ENCODE measurements at places on chromosomes 1 and 21.
A peak's percentile ranks its signal among the peaks of the same experiment; 100 is the strongest.

GRCh38 chr21:27369978-27370571 is 403.2 kb upstream of the ADAMTS5 start:
- no peak for DNase-seq

GRCh38 chr1:77281491-77282186 is at the start of gene AK5:
AK5 (plus strand) TSS chr1:77282019; CDS start chr1:77282314, 295 bp downstream.
- DNase-seq: no peak

DNA sequence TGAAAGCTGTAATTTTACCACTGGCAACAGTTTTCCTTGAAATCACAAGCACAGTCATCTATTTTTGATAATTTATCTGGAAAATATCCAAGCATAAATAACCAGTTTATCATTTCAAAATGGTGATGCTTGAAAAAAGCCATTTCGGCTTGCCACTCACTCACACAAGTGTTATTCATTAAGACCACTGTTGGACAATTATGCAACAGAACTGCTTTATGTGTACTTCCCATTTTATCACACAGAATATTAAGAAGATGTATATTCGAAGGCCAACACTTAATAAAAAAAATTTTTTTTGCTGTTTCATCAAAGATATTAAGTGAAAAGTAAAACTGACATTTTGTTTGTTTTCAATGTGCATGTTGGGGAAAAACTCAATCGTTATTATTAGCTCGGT is 62.3 kb downstream of the EIF4G3 start:
- DNase-seq: no peak

DNA sequence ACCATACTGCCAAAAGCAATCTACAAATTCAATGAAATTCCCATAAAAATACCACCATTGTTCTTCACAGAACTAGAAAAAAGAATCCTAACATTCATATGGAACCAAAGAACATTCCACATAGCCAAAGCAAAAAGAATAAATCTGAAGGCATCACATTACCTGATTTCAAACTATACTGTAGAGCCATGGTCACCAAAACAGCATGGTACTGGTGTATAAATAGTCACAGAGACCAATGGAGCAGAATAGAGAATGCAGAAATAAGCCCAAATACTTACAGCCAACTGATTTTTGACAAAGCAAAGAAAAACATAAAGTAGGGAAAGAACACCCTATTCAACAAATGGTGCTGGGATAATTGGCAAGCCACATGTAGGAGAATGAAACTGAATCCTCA is 6.2 kb upstream of the DEPDC1 start:
- DNase-seq: no peak

GRCh38 chr1:58932859-58933598 is 149.2 kb upstream of the JUN start:
- DNase-seq: peak; percentile 67

DNA sequence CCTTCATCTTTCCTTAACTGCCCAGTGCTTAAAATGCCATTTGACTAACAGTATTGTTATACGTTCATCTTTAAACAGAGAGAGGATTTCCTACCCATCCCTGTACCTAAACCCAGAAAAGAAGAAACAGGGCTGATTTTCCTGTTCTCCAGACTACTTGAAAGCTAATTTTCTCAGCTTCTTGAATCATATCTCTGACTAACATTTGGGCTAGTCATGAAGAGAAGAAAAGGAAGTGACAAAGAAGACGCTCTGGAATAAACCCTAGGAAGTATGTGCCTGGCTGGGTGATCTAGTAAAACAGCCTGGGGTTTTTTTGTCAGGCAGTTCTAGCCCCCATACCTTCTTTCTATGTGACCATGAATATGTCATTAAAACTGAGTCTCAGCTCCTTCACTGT is 44.8 kb upstream of the SGIP1 start:
- DNase-seq: no peak

DNA sequence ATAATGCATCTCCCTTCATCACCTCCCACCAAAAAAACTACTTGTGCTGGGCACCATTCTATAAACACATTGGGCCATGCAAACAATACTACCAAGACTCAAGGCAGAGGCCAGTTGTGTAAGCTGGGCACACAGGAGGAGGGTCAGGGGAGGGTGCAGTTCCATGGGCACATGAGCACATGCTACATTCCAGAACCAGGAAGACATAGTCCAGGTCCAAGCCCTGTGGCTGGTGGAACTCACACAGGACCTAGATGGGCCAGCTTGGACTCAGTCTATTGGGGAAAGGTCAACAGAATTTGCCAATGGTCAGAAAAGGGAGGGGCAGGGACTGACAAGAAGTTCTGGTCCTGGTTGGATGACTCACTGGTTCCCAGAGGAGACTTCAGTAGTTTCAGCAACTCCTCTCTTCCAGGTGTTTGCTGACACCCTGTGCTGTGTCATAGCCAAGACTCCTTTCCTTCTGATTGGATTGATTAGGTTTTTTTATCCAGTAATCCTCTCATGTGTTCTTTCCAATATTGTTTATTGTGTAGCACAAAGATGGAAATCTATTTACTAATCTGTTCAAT is 249.7 kb downstream of the C1orf94 start:
- no peak for DNase-seq

- peak; percentile 3 for DNase-seq
These were observed 856.6 kb downstream of the PLA2G4A start for GRCh38 chr1:187685333-187685732.

- DNase-seq: no peak
These were observed at the start of gene CYP4X1 for GRCh38 chr1:47023268-47024140. CYP4X1 (plus strand) TSS chr1:47023669; CDS start chr1:47023818, 149 bp downstream.

DNA sequence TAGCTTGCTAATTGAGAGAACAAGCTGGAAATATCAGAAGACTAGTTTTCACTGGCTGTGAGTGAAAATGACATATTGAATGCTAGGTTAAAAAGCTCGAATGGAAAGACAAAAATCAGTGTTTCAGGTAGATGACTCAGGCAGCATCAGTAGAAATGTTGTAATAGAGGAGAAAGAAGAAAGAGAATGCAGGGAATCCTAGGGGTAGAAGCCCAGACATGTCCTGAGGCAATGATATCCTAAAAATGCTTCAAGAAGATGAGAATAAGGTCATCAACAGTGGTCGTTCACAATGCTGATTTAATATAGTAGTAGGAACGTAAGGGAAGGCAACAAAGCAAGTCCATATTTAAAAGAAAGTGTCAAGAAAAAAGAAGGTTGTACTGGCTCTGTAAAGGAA is 96.7 kb upstream of the HP1BP3 start:
- no peak for DNase-seq

DNA sequence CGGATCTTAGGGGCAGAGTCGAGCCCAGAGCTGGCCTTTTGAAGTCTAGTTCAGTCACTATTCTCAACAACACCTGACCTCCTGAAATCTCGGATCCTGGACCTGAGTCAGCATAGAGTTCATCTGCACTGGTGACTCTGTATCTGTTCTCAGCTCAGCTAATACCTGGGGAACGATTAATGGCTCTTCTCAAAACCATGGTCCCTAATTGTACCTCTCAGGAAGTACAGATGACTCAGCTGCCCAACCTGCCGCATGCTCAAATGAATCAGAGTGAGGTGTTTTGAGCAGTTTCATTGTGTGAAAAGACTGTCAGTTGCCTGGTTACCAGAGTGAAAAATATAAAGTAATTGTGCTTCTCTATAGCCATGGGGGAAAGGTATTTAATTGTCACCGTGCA is 89.2 kb downstream of the SLC35F3 start:
- DNase-seq: no peak

- DNase-seq: no peak
These were observed 41.7 kb downstream of the FASLG start for GRCh38 chr1:172700556-172700955.

GRCh38 chr1:98086796-98087441 is 166.1 kb upstream of the DPYD start:
- peak; percentile 85 for DNase-seq

- DNase-seq: no peak
These were observed 6.0 kb downstream of the DDX20 start for GRCh38 chr1:111761717-111762116.

DNA sequence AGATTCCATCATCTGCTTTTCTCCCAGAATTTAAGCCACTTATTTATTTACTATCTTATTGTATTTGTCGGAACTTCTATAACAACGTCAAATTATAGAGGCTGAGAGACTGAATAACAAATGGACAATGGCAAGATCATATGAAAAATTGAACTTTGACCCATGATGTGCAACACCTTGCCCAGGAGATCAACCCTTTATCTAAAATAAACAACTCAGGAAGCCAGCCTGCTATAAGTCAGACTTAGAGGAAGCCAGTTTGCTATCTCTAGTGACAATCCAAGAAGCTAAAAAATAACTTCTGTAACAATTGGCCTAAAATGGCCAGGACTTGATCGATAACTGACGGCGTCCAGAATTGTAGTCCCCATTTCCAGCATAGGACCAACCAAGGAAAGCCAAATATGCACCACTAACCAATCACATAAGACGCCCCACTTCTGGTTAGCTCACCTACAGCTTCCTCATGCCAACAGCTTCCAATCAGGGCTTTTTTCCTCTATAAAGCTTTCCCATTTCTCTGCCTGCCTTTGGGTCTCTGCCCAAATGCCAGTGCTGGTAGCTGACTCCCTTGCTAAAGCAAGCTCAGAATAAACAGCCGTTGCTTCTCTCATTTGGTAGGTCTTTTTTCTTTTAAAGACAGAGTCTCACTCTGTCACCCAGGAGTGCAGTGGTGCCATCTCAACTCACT is 28.5 kb downstream of the ANP32E start:
- no peak for DNase-seq

- DNase-seq: no peak
These were observed 79.4 kb upstream of the ACTL8 start for GRCh38 chr1:17675744-17676143.

DNA sequence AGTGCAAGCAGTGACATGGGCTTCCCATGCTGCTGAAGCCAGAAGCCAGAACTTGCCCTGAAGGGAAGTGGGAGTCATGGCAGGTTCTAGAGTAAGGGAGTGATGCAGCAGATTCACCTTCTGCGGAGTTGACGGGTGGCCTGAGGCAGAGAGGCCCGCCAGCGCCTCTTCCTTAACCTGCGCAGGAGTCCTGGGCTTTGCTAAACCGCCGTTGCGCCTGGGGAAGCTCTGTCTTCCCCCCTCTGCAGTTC is 67.3 kb downstream of the OBSCN start:
- DNase-seq: no peak

- DNase-seq: no peak
These were observed 13.7 kb upstream of the CLCA1 start for GRCh38 chr1:86455073-86455472.

DNA sequence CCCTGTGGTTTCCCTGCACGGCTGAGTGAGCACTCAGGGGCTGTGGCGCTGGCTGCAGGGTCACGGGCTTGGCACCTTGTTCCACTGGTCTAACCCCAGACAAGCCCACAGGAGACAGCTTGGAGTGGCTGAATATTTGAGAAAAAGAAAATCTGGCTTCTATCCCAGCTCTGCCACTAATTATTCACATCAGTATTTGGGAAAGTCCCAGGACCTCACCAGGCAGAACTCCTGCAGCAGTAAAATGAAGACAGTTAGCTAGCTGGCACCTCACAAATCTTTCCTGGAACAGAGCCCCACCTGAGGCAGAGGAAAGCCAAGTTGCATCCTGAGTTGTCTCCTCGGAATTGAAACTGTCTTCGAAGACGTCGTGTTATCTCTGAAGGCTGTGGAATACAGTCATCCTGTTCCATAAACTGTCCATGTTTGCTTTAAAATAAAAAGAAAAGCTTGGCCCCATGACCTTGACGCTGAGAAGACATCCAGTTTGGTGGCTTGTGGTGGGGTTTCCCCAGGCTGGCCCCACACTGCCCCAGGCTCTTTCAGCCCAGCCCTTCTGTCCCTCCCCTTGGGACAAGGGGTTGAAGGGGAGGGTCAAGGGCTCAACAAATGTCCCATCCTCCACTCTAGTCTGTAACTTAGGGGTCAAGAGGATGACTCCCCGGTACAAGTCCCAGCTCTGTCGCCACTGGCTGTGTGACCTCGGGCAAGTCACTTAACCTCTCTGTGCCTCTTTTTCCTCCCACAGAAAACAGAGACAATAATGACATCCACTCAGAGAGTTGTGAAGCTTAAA is 93.8 kb upstream of the TMPRSS2 start:
- DNase-seq: no peak

DNA sequence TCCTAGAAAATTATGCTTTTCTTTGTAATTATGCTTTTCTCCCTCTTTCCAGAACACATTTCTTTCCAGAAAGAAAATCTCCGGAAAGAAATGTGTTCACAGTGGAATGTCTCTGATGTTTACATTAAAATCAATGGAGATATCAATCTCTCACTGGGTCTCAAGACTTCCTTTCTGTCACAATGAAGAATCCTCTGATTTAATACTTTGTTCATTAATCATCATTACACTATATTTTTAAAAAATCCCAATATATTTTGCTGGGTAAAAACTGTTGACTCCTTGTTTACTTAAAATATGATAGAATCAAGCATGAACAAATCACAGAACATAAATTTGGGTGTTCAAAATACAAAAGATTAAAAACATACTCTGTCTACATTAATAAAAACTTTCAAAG is 26.3 kb upstream of the TGFBR3 start:
- DNase-seq: no peak

- no peak for DNase-seq
These were observed 158.3 kb downstream of the TOMM20 start for GRCh38 chr1:234970401-234970730.

- DNase-seq: no peak
These were observed 33.2 kb downstream of the HSD3B2 start for GRCh38 chr1:119448127-119448511.

GRCh38 chr1:204194771-204195170 is 1.5 kb downstream of the KISS1 start:
- DNase-seq: no peak

DNA sequence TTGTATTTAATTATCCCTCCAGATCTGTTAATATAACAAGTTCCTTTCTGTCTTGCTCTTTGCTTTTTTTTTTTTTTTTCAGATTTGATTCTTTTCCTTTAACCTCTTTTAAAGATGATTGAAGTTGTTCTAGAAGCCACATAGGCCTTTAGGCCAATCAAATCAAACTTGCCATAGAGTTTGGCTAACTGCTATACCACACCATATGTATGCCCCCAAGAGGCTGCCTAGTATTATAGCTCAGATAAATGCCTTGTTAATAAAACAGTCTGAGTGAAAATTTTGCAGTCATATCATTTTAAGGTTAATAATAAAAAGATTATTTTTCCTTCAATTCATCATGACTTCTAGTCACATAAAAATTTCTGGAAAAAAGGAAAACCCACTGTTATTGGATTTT is 696.0 kb upstream of the CHRM3 start:
- no peak for DNase-seq

- DNase-seq: no peak
These were observed 42.6 kb downstream of the SLC44A3 start for GRCh38 chr1:94862718-94863117.

GRCh38 chr1:119861547-119861946 is 34.8 kb downstream of the ADAM30 start:
- DNase-seq: no peak

- DNase-seq: no peak
These were observed 19.8 kb upstream of the UCK2 start for GRCh38 chr1:165807613-165808012.

GRCh38 chr1:48597663-48598062 is 125.7 kb upstream of the SPATA6 start:
- no peak for DNase-seq

GRCh38 chr1:178723546-178723945 is 1.5 kb upstream of the RALGPS2 start:
- no peak for DNase-seq

GRCh38 chr1:162498496-162498810 is 835 bp downstream of the UHMK1 start:
- no peak for DNase-seq
